ENCODE measurements at places on chromosomes 11 and 22.

DNA sequence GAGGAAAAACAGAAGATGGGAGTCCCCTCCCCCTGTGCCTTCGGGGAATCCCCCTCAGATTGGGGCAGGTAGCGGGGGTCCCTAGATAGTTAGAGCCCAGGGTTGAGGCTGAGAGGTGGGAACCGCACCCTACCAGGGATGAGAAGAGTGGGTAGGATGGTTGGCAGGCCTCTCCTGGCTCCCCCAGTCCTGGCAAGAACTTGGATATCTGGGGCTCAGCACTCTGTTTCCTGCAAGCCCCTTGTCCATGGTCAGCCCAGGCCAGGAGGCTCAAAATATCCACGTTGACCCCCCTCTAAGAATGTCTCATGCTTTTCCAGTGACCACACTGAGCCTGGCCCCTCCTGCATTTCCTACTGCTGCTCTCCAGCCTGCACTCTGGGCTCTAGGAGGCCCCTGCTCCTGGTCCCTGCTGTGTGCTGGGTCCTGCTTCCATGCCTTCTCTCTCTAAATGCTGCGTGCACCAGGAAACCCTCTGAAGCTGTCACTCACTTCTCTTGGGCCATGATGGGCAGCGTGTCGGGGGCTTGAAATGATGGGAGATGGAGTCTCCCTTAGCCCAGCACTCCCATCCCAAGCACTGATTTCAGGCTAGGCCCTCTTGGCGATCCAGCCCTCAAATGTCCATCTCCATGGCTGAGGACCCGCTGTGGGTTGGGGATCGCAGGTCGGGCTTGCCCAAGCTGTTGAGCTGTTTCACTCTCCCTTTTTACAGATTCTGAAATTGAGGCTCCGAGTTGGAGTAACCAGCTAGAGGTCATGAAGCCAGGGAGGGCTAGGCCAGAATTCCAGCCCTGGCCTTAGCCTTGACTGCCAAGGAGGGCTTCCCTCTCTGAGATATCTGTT lies 2.0 kb downstream of the MAP3K11 start:
- no peak for DNase-seq

- no peak for DNase-seq
Measured at GRCh38 chr11:109937968-109938367, 155.2 kb upstream of the ZC3H12C start.

DNA sequence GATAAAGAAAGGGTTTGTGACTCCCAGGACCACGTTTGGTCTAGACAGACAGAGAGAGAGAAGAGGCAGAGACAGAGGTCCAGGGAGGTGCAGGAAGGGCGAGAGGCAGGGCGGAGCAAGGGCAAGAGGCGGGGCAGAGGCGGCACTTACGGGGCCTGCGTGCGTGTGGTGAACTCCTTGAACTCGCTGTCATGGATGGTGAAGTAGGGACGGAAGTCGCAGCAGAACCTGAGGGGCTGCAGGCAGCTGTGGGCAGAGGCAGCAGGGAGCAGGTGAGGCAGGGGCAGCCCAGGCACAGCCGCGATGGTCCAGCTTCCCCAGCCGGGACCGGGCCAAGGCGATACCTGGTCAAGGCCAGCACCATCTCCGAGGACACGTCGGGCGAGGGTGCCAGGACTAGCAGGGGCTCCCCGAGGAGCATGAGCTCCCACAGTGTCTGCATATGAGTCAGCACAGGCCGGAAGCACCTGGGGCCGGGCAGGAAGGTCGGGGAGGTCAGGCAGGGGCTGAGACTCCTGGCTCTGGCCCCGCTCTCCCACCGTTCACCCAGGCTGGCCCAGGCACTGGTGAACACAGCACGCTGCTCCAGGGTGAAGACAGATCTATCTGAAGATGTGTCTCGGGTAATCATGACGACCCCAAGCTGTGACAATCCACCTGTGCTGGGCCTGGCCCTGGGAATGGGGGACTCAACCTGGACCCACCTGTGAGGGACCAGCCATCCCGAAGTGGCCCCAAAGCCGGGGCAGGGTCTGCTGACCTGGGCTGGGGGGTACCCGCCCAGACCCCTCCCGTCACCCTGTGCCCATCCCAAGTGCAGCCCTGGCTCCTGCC lies 7.2 kb upstream of the PLXNB2 start:
- DNase-seq = no peak

DNA sequence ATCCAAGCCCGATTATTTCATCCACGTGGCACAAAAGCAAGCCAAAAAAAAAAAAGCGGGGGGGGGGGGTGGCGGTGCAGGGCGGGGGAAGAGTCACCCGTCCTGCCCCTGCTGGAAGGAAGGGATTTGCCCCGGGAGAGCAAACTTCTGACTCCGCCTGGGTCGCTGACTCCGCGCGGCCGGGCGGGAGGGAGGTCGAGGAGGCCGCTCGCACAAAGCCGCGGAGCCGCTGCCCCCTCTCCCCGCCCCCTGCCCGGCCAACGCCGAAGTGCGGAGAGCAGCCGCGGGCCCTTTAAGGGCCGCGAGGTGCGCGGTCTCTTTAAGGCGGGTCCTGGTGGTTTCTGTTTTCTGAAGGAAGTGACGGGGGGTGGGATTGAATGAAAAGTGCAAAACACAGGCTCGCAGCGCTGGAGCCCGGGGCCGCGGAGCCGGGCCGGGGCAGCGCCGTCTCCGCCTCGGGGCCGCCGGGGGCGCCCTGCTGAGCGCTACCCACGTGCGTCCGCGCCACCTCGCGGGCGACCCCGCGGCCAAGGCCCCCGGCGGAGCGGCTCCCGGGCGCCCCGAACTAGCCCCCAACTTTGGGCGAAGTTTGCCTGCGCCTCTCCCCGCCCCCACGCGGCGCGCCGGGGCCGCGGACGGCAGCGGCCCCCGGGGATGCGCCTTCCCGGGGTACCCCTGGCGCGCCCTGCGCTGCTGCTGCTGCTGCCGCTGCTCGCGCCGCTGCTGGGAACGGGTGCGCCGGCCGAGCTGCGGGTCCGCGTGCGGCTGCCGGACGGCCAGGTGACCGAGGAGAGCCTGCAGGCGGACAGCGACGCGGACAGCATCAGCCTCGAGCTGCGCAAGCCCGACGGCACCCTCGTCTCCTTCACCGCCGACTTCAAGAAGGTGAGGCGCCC lies at the start of gene OAF:
Gene OAF, plus strand, starts transcription at position 407 of the 896 bp plus-strand sequence. Its CDS starts 248 bp downstream, at position 655.
- peak; percentile 67 for DNase-seq

GRCh38 chr11:281486-282161 lies 3.4 kb downstream of the NLRP6 start:
- no peak for DNase-seq

DNA sequence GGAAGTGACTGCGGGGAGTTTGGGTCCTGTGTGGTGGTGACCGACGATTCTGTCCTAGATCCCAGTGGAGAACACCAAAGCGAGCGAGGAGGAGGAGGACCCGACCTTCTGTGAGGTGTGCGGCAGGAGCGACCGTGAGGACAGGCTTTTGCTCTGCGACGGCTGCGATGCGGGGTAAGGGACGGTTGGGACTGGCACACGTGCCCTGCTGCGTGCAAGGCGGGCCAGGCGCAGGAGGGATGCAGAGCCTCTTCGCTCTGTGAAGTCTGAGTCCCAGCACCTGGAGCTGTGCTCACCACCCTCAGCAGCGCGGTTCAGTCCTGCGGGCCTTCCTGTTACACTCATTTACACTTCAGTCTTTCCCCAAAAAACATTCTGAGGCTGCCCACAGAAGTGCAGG lies 16.2 kb downstream of the PHRF1 start:
- no peak for DNase-seq

GRCh38 chr11:48081151-48082010 lies 101.0 kb downstream of the PTPRJ start:
- no peak for DNase-seq

GRCh38 chr11:5686426-5686825 lies 1.6 kb upstream of the TRIM5 start:
- no peak for DNase-seq

DNA sequence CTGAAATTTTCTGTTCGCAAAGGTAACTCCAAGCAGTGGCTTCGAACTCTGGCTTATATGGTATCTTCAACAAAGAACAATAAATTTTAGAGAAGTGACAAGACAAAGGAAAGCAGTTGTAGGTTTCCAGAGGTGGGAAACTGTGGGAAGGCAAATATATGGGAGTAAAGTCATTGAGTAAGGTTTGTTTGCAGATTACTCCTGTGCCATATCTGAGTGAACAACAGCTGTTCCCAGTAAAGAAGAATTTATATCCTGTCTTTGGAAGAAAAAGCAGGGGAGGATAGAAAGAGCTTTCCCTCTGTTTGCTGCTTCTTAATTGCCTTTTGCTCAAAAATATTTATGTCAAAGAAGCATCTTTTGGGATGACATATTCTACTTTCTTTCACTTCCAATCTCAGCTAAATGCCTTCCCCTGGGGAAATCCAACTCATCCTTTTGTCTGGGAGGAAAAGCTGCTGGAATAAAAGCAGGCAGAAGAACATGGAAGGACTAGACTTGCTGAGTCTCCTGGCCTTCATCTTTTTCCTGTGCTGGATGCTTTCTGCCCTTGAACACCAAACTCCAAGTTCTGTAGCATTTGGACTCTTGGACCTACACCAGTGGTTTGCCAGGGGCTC lies 10.4 kb upstream of the RCN1 start:
- DNase-seq = no peak

- DNase-seq = no peak
Measured at GRCh38 chr11:12216671-12217374, 106.4 kb downstream of the MICAL2 start.

- DNase-seq = peak; percentile 42
Measured at GRCh38 chr11:61961570-61962212, 5.7 kb downstream of the FTH1 start.

GRCh38 chr11:68399916-68400315 lies 60.6 kb upstream of the PPP6R3 start:
- no peak for DNase-seq

DNA sequence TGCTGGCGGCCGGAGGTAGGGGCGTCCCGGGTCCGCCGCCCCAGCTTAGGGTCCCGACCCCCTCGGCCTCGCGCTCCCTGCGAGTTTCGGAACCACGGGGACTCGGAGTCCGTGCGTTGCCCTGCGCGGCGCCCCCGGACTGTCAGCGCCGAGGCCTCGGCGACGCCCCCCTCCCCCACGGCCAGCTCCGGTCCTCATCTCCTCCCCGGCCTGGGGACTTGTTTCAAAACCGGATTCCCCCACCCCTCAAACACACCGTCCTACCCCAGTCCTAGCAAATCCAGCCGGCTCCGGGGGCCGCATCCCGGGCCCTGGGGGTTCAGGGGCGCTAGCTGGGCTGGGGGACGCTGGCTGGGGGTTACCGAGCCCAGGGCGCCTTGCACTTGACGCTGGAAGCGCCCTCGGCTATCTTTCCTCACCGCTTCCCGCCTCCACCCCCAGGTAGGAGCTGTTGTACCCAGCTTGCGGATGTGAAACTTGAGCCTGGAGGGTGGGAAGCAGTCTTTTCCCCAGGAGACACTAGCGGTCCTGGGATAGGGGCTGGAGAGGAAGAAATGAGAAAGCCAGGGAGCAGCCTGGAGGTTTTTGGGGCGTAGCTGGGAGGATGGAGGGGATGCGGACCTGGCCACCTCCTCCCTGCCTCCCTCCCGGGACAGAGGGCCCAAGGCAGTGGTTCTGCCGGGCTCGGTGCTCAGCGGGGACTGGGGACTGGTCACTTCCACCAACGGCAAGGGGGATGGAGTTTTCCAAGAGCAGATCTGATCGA lies 550 bp downstream of the FBLN1 start:
- no peak for DNase-seq

GRCh38 chr11:87254562-87254961 lies 216.8 kb downstream of the TMEM135 start:
- no peak for DNase-seq

- DNase-seq = no peak
Measured at GRCh38 chr22:27990451-27990840, 71.4 kb upstream of the PITPNB start.

- no peak for DNase-seq
Measured at GRCh38 chr11:76734456-76735420, 48.4 kb upstream of the TSKU start.
